ENCODE measurements at places on chromosomes 16 and 17.

DNA sequence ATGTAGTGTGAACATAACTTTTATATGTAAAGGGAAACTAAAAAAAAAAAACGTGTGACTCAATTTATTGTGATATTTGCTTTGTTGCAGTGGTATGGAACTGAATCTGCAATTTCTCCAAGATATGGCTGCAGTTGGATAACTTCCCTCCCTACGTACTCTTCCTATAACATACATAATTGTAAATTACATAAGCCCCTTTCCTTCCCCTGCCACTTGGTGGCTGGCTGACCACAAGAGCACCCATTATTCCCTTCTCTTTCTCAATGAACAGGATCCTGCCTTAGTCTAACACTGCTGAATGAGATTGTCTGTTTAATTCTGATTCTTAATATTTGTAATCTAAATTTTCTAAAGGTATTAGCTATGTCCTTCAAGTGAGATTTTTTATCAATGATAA lies 27.8 kb downstream of the CCL4 start:
- DNase-seq, result no peak

GRCh38 chr17:82862737-82863382 lies 23.0 kb upstream of the ZNF750 start:
- DNase-seq, result no peak

- no peak for DNase-seq
Observed at GRCh38 chr16:4477966-4478365, 1.8 kb downstream of the HMOX2 start.

DNA sequence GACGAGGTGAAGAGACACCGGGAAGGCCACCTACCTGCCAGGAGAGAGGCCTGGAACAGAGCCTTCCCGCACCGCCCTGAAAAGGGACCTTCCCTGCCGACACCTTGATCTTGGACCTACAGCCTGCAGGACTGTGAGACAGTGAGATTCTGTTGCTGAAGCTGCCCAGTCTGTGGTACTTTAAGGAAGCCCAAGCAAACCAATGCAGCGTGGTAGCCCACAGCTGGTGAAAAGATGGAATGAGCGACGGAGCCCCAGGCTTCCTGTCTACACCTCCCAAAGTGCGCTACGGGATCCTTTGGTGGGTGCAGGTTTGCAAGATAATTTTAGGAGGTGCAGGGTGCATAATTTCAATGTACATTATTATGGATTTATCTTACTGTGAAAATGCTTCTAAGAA lies 33.9 kb downstream of the TNFRSF13B start:
- no peak for DNase-seq

- DNase-seq, result peak; percentile 63
Observed at GRCh38 chr17:44556832-44557606, at the start of gene FZD2. Gene FZD2 (plus strand): TSS chr17:44557484. CDS start chr17:44557689, 205 bp downstream.

Measured in NCI-H187 treated with DMSO at 0.1 percent for 48 hours (cell line).